ENCODE measurements at places on chromosomes 4 and X.

DNA sequence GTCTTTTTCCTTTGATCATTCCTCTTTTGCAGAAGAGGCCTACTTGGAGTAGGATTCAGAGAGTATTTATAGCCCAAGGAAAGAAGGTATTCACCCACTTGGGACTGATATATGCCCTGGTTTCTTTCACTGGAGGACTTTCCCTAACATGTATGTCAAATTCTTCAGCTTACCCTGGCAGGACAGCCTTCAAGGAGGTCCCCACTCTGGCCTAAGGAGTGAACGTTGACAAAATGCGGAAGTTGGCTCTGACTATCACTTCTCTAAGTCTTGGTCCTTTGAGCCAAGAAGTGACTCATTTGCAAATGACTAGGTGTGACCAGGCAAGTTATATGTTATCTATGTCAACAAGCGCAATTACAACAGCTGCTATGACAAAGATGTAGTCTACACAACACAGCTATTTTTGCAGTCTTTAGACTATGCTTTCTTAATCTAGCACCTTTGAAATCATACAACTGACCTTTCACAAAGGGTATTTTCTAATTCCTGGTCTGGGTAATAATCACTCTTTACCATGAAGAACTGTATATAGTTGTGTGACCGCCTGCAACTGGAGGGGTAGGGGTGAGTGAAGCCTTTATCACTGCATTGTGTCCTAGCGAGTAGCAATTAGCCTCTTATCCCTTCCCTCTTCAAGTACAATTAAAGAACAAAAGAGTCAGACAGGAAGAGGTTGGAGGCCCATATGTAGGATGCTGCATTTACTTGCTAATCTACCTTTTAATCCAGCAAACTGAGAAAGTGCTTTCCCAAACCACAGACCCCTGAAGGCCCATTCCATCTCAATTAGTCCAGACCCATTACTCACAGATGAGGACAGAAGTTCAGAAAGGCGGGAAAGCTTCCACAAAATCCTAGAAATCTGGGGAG is 50.1 kb downstream of the RASGEF1B start:
- DNase-seq = peak; percentile 84

DNA sequence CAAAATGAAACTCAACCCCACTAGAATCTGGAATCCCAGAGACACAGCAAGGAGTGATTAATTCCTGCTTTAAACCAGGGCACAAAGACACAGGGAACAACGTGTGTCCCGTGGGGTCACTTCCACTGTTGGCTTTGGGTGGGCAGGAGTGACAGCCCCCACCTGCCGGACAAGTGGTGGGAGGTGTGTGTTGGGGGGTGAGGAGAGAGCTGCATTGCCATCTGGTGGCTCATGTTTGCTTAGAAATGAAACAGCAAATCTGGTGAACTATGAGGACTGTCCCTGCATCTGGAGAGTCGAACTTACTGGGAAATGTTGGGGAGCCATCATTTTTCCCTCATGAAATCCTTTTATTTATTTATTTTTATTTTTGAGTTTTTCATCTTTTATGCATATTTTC is 75.9 kb upstream of the AFAP1 start:
- DNase-seq = peak; percentile 31

- peak; percentile 69 for DNase-seq
These were observed 16.0 kb downstream of the PRDM8 start for GRCh38 chr4:80213117-80213815.

- peak; percentile 96 for DNase-seq
These were observed 167.7 kb downstream of the MGST2 start for GRCh38 chr4:139833151-139833910.

DNA sequence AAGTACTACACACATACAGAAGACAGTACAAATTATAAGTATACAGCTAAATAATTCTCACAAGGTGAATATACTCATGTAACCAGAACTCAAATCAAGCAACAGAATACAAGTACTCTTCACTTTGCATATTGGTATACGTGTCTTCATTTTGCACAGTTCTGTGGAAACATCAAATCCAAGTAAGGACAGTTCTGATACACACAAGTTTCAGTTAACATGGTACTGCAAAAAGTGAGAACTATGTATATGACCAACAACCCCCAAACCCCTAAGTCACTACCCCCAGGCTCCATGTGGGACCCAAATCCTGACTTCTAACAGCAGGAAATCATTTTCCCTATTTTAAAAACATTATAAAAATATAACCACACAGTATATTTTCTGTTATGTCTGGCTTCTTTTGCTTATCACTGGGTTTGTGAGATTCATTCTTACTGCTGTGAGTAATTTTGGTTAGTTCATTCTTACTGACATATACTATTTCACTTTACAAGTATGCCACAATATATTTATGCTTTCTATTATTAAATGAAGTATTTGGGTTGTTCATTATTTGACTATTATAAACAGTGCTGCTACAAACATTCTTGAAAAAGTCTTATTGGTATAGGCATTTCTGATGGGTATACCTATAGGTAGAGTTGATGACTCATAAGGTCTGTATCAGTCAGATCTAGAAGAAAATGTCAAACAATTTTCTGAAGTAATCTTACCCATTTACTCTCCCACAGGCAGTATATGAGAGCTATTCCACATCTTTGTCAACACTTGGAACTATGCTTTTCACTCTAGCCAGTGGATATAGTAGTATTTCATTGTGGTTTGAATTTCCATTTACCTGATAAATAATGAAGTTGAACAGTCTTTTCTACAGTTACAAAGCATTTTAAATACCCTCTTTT is 47.0 kb downstream of the SCLT1 start:
- DNase-seq = no peak

DNA sequence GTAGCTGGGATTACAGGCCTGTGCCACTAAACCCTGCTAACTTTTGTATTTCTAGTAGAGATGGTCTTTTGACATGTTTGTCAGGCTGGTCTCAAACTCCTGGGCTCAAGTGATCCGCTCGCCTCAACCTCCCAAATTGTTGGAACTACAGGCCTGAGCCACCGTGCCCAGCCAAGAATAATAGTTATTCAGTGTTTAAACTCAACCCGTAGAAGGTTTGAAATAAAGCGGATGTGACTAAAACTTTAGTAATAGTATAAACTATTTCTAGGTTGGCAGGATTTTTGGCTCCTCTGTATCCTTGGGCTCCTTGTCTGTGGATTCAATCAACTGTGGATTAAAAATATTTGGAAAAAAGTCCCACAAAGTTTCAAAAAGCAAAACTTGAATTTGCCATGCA is 37.8 kb downstream of the PCDH10 start:
- no peak for DNase-seq

DNA sequence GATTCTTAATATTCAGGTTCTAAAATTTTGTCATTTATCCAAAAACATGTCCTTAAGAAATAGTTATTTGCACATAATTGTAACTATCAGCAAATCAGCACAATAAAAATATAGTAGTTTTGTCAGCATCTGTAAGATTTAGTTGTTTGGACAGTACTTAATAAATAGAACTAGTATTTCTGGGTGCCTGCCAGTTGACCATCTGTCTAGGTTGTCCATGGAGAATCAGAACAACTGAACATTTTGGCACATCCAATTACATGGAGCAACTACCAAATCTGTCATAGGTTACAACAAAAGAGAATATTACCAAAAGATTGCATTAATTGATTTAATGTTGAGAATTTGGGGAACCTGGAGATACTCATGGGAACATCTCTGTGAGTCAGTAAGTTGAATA is 305.5 kb upstream of the TACR3 start:
- DNase-seq = peak; percentile 57

DNA sequence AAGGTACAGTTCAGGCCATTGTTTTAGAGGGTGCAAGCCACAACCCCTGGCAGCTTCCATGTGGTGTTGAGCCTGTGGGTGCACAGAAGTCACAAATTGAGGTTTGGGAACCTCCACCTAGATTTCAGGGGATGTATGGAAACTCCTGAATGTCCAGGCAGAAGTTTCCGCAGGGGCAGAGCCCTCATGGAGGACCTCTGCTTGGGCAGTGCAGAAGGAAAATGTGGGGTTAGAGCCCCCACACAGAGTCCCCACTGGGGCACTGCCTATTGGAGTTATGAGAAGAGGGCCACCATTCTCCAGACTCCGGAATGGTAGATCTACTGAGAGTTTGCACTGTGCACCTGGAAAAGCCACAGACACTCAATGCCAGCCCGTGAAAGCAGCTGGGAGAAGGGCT is 242.0 kb upstream of the ACTRT1 start:
- DNase-seq = no peak

GRCh38 chrX:136866337-136867095 is 14.0 kb downstream of the RBMX start:
- no peak for DNase-seq

Data from NCI-H69 (cell line).